WERI-Rb-1 (cell line): ENCODE measurements at places on chromosomes 4 and X.
A peak's percentile ranks its signal among the peaks of the same experiment; 100 is the strongest.

DNA sequence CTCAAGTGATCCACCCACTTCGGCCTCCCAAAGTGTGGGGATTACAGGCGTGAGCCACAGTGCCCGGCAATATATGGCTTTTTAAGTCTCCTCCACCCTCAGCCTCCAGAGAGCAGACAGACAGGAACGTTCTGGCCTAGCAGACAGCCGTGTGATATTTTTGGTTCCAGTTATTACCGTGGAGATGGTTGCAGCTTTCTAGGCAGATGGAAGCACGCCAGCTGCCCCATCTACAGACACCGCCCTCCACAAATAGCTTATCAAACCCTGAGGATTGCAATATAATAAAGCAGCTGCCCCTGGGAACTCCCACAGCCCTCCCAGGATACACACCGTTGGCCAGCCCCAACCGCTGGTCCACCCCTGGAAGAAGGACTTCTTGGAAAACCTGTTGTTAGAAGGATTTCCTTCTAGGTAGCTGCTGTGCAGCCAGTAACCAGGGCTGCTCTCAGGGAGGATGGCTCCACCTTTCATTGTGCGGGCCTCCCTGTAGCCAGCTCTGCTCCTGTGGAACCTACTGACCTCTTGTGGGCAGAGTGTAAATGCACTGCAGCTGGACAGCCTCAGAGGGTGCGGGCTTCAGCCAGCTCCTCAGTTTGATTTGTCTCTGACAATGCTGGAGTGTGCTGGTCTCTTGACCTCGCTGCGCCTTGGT, 44.0 kb downstream of the SLC25A5 start:
- DNase-seq = peak; percentile 75

DNA sequence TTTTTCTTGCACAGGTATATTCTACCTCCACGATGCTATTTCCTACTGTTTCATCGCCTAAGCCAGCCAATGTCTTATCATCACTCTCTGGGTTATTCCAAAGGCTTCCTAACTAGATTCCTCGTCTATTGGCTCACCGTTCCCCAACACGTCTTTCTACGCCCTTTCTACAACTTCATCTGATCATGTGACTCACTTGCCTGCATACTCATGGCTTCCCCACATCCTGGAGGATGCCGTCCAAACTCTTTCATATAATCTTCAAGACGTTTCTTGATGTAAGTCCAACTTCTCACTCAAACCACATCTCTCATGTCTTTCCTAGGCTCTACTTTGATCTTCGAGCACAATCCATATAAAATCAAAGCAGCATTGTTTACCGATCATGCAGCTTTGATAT, 322.0 kb upstream of the PPARGC1A start:
- no peak for DNase-seq

GRCh38 chr4:7151668-7152227, 40.6 kb upstream of the SORCS2 start:
- no peak for DNase-seq

DNA sequence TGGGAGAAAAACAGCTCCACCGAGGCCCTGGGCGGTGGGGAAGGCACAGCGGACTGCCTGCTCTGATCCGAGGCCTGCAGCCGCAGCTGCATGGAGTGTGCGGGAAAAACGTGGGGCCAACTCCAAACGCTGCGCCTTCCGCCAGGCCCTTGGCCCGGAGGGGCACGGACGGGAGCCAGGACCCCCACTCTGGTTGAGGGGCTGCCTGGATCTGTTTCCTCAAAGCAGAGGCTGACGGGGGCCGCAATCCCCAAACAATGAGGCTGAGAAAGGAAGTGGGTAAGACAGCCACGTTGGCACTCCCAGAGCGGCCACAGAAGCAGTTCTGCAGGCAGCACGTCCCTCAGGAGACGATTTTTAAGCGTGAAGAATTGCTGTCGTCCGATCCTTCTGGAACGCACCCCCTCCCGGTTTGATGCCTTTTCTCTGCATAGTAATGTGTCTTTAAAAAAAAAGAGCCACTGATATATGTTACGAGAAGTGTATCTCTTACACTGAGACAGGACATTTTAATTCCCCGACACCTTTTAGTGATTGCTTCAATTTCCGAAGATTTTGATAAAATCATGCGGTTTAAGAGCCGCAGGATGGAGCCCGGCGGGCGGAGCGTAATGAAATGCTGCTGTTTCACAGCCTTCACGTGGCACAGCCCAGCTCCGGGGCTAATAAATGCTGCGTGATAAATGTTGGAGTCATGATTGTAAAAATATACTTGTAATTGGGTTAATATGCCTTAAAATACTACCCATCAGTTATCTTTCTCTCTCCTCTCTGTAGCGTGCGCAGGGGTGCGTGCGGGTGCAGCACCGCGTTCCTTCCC, 85.7 kb downstream of the FAM53A start:
- no peak for DNase-seq

DNA sequence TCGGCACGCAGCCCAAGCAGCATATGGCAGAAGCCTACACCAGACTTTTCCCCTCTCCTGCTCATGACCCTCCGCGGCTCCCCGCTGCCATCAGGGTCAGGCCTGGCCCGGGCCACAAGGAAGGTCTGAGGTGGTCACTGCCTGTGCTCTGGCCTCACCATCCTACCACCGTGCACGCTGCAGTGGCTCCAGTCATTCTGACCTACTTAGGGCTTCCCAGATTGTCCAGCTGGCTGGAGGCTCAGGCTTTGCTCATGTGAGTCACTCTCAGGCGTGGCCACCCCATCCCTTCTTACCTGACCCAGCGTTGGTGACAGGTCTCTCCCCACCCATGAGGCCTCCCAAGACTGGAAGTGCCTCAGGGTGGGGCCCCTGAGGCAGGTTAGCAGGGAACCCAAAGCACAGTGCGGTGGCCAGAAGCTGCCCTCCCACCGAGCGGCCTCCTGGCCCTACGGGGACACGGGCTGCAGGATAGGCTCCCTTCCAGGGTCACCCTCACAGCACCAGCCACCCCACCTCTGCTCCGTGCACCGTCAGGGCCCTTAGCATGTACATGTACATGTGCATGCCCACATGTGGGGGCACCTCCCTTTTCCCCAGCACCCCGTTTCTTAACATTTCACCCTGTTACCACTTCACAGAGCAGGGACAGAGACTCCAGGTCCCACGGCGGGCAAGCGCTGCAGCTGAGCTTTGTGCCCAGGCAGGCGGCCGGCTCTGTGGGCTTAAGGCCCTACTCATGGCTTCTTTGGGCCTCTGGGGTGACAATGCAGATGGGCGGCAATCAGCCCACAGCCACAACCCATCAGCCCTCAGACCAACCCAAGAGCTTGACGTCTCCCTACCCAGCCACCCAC, 2.2 kb downstream of the TREX2 start:
- peak; percentile 62 for DNase-seq
